ENCODE measurements at places on chromosomes 7 and 10.

DNA sequence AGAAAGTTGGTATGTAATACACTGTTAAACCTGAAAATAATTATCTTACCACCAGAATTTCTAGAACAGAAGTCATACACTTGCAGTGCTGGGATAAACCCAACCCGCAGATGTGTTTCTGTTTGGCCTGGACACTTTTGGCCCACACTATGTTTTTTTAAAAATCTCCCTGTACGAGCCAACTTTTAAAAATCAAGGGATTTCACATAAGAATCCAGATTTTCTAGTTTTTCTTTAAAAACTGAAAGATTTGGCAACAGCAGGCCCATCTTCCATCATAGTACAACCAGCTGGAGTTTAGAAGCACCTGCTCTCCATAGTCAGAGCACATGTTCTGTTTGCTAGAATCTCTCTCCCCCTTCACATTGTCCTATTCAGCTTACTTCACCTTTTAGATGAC is 74.0 kb downstream of the TLL2 start:
- no peak for DNase-seq

DNA sequence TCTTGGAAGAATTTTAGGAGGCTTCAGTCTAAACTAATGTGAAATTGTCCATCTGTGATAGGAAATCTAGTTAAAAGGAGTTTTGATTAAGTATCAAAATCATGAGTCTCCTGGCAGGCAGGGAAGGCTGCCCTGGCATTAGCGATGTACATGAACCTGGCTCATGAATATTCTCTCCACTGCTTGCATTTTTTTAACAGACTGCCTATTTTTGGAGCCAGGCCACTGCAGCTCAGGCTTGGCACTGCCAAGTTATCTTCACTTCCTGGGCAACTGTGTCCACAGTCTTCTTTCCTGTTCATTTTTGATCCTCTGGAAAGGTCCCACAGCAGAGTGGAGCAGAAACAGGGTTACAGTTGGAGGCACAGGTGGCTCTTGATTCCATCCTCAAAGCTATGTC is 7.0 kb downstream of the GPR26 start:
- no peak for DNase-seq

DNA sequence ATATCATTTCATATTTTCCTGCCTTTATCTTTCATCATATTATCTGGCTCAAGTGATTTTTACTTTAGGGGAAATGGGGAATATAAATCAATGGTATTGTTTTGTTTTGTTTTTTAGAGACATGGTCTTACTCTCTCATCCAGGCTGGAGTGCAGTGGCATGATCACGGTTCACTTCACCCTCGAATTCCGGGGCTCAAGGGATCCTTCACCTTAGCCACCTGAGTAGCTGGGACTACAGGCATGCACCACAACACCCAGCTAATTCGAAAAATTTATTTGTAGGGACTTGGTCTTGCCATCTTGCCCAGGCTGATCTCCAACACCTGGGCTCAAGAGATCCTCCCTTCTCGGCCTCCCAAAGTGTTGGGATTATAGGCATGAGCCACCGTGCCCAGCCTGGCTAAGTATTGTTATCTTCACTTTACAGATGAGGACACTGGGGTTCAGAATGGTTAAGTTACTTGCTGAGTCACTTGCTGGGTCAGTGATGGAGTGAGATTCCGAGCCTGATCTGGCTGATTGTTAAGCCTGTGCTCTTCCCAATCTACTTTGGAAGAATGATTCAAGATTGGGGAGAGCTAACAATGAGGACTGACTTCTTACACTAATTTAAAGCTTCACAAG is 3.7 kb upstream of the SLC16A9 start:
- DNase-seq: no peak

GRCh38 chr7:112056409-112056808 is 149.8 kb downstream of the DOCK4 start:
- peak; percentile 39 for DNase-seq

- DNase-seq: no peak
Observed at GRCh38 chr10:49180444-49180860, 7.7 kb downstream of the TMEM273 start.

DNA sequence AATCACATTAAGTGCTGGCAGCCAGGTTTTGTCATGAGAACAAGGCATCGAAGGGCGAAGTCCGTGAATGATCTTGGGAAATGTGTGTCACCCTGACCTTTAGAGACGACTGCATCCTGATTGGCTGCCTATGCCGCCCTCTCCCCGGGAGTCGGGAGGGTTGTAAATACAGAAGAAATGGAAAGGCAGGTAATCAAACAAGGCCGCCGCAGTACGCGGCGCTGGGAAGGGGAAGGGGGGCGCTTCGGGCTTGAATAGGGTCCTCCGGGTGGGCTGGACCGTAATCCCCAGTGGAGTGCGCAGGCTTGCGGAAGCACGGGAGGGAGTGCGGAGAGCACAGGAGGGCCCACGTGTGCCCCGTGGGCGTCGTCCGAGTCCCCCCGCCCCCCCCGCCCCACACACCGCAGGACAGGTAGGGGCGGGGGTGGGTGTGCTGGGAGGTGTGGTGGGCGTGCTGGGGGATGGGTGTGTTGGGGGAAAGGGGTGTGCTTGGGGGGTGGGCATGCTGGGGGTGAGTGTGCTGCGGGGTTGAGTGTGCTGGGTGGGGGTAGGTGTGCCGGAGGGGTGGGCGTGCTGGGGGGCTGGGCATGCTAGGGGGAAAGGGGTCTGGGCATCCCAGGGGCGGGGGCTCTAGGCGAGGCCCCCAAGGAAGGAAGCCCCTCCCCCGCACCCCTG is 169.4 kb downstream of the ARHGAP12 start:
- DNase-seq: no peak

DNA sequence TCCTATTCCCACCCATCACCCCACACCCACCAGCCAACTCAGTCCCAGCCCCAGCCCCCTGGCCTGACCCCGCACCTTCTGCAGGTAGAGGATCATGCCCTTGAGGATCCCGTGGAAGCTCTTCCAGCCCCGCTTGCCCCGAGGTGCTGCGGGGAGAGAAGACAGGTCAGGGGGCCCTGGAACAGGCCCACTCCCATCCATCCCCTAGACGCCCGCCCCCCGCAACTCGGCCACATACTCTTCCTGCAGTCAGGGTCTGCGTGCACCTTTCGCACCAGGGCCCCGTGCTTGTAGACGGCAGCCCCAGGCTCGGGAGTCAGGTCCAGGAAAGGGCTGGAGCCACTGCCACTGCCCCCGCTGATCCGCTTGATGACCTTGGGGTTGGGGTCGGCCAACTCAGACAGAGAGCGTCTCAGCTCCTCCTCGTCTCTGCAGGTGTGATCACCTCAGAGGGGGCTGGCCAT is 9.6 kb downstream of the NFKB2 start:
- DNase-seq: no peak

DNA sequence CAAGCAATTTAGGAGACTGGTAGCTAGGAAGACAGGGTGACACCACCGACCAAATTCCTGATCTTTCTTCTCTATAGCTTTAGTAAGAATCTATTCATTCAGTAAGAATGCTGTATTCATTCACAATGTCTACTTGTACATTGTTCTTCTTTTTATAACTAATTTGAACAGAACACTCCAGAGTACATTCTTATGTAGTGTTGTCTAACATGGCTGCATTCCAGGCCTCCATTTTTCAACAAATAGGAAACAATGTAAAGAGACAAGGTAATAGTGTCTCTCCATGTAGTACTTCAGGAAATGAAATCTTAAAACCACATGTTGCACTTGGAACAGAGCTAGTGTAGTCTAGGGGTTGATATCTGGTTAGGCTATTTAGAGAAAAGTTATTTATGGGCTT is 1.8 kb downstream of the VCL start:
- DNase-seq: peak; percentile 42

DNA sequence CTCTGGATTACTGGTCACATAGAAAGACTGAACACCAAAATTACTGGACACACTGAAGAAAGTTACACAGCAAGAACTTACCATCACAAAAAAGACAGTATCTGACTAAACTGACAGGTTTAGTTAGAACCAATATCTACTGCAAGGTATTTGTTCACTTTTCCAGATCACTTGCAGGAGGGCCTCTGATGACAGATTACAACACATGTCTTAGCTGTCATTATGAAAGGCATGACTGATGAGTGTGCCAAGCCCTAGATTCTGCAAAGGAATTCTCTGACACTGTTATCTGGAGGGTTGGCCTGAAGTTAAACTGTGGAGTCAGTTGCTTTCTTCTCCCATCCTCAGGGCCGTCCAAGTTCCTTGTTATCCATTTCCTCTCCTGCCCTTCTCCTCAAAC is 242.7 kb downstream of the KIF20B start:
- DNase-seq: no peak

DNA sequence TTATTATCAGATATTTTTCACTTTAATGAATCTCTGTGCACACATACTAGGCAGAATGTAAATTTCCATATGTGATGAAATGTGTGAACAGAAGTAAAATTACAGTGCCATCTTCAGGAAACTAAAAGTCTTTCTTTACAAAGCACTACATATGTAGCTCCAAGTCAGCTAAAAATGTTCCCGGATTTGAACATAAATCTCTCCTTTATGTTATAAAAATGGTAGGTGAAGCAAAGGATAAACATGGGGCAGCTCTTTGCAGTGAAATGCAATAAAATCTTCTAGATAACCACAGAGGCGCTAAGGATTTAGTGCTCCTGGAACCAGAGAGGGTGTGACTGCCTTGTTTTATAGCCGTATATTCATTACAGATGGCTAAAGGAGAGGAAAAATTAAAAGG is 104.9 kb upstream of the C7orf33 start:
- no peak for DNase-seq

DNA sequence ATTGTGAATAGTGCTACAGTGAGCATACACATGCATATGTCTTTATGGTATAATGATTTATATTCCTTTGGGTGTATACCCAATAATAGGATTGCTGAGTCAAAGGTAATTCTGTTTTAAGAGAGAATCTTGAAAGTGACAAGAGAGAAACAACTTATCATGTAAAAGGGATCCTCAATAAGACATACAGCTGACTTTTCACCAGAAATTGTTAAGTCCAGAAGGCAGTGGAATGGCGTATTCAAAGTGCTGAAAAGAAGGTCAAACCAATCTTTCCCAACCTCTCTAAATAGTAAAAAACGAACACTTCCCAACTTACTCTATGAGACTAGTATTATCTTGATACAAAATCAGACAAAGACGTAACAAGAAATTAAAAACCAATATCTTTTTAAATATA is 59.8 kb downstream of the LHFPL3 start:
- no peak for DNase-seq

DNA sequence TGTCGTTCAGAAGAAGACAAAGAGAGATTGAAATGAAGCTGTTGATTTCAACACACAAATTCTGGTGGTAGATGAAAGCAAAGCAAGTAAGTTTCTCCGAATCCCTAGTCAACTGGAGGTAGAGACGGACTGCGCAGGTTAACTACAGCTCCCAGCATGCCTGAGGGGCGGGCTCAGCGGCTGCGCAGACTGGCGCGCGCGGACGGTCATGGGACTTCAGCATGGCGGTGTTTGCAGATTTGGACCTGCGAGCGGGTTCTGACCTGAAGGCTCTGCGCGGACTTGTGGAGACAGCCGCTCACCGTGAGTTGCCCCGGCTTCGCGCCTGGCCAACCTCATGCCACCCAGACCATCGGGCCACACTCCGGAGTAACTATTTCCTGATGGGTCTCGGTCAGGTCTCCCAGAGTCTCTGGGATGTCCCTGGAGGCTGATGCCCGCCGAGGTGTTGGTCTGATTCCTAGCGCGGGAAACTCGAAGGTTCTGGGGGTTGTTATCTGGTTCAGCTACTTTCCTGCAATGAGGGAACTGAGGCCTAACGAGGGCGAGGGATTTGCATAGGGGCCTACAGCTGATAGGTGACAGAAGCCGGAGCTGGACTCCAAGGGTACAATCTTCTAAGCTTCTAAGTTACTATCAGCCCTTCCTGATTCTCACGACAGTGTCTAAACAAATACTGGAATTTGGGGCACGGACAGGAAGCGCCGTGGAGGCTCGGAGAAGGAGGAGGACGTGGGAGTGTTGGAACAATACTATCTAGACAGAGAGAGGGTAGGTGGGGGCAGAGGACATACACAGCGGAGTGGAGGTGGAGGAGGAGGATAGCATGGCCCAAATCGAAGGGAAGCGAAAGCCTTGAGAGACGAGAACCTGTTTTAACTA is at the start of gene RPP30:
Gene RPP30, plus strand, starts transcription at position 209 of the 882 bp plus-strand sequence. Its CDS starts 13 bp downstream, at position 222.
- DNase-seq: peak; percentile 86

DNA sequence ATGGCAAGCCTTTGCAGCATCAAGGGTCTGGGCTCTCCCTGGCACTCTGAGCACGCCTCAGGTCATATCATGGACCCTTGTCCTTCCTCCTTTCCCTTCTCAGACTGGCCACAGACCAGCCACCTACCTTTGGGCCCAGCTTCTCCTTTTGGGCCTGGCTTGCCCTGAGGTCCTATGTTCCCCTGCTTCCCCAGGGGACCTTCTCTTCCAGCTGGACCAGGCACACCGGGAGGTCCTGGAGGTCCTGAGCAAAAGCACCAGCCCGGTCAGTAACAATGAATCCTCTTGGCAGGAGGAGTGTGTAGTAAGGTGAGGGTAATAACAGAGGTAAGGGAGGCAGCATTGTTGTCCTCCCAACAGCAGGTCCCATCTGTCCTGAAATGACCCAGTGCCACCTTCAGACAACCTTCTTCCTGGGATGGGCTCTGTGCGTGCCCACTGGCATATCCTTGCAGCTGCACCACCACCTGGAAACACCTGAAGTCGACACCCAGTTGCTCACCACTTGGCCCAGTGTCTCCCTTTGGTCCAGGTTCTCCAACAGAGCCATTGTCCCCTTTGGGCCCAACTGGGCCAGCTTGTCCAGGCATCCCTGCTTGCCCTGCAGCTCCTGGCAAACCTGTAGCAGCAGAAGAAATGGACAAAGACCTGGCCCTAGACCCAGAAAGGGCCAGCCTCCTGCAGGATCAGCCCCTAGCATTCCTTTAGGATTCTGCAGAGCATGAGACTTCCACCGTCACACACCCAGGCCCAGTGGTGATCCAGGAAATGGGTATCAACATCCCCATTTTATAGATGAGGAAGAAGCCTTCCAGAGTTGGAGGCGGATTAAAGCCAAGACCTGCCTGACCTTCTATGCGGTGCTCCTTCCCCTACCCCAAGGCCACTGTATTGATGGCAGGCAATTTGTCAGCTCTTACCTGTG is 6.4 kb downstream of the SFTPD start:
- no peak for DNase-seq

DNA sequence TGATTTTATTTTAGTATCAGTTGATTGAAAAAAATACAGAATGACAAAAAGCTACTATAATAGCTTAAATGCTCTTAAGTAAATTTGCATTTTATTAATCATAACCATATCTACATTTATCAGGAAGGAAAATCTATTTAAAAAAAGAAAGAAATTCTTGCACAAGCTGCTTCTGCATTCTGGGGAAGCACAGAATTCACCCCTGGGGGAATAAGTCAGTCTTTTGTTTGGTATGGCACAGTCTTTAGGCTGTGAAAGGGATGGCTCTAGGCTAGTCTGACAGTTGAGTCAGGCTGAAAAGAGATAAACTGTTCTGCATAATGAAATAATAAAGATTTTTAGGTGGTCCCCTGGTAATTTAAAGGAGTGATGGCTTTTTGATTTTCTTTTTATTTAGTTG is 37.9 kb downstream of the HTR7 start:
- no peak for DNase-seq

- DNase-seq: no peak
Observed at GRCh38 chr7:92437956-92438491, 9.3 kb upstream of the GATAD1 start.

DNA sequence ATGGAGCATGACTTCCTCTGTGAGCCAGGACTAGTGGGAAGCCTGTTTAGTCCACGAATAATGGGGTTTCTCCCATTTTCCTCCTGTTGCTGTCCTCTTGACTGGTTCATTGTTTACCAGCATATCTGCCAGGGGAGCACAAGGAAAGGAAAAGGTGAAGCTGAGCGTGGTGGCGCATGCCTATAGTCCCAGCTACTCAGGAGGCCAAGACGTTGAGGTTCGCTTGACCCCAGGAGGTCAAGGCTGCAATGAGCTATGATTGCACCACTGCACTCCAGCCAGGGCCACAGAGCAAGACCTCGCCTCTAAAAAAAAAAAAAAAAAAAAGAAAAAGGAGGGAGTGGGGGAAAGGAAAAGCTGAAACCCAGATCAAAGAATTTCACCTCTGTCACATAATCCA is 5.8 kb upstream of the IL2RA start:
- DNase-seq: no peak

Data from HCEC 1CT (cell line).